SIG-M5 (cell line): ENCODE measurements at places on chromosomes 5 and 9.

- no peak for DNase-seq
Observed at GRCh38 chr5:103454770-103455169, 107.8 kb downstream of the NUDT12 start.

DNA sequence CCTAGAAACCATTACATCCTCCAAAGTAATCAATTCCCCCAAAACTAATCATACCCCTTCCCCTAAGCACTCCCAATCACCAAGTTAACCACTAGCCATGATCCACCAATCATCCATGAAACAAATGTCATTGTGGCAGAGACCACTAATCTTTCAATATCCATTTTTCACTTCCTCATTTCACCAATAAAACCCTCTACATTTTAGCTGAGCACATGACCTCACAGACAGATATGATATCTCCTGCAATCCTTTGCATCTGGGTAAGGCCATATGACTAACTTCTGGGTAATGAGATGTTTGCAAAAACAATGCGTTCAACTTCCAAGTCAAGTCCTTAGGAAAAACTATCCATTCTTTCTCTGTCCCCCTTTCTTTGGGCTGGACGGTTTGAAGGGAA is 20.7 kb downstream of the OR2S2 start:
- peak; percentile 1 for DNase-seq

DNA sequence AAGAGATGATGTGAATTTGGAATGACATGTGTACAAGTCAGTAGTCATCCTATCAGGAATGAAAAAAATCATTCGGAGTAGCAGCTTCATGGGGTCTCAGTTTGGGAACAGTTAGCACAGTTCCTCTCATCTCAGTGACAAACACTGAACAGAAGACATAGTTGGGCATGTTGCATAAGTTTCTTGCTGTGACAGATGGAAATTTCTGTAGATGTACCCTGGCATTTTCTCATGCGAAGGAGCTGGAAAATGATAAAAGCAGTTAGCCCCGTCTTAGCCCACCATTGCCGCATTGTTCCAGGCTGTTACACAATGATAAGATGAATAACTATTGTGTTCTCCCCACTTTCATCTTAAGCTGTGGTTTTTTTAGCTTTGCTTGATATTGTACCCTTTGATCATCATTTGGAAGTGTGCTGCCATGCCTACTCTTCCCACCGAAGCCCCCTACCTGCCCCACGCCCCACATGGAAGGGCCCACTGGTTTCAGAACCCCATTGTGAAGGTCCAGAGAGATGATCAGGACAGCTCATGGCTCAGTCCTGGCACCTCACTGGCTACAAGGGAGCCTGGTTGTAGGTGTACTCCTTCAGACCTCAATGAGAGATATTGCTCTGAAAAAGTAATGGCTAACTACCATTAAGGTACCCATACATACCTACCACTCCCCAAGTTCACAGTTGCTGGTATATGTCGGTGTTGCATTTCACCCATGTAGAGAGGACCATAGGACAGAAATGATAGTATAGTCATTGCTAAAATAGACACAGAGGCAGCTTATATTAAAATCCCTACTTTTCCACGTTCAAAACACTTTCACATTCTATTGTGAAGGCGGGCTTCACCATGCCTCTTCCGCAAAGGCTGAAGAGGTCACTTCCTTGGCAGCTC is 38.8 kb downstream of the SFXN1 start:
- DNase-seq, result no peak

- DNase-seq, result no peak
Observed at GRCh38 chr5:61471352-61471751, 139.3 kb downstream of the ZSWIM6 start.

GRCh38 chr9:83155733-83156132 is 92.8 kb upstream of the RASEF start:
- no peak for DNase-seq
